A172 (cell line): ENCODE measurements at places on chromosomes 1 and 21.
A peak's percentile ranks its signal among the peaks of the same experiment; 100 is the strongest.

- peak; percentile 32 for DNase-seq
Measured at GRCh38 chr1:61244114-61244513, 161.8 kb downstream of the NFIA start.

GRCh38 chr1:215672482-215672881 lies 105.4 kb downstream of the KCTD3 start:
- DNase-seq: no peak

DNA sequence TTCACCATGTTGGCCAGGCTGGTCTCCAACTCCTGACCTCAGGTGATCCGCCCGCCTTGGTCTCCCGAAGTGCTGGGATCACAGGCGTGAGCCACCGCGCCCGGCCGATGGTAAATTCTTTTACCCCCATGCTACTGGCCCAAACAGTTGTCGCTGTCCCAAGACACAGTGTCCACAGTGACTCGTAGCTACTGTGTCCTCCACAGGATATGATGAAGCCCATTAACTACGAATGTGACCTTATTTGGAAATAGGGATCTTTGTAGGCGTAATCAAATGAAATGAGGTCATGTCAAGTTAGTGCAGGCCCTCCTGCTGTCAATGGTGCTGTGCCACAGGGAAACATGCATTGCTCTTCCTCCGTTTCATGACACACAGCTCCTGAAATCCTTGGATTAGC lies 8.5 kb downstream of the FNDC10 start:
- peak; percentile 43 for DNase-seq

- no peak for DNase-seq
Measured at GRCh38 chr1:46458190-46458589, 31.4 kb upstream of the DMBX1 start.

GRCh38 chr1:231240531-231240882 lies 505 bp upstream of the GNPAT start:
- no peak for DNase-seq

DNA sequence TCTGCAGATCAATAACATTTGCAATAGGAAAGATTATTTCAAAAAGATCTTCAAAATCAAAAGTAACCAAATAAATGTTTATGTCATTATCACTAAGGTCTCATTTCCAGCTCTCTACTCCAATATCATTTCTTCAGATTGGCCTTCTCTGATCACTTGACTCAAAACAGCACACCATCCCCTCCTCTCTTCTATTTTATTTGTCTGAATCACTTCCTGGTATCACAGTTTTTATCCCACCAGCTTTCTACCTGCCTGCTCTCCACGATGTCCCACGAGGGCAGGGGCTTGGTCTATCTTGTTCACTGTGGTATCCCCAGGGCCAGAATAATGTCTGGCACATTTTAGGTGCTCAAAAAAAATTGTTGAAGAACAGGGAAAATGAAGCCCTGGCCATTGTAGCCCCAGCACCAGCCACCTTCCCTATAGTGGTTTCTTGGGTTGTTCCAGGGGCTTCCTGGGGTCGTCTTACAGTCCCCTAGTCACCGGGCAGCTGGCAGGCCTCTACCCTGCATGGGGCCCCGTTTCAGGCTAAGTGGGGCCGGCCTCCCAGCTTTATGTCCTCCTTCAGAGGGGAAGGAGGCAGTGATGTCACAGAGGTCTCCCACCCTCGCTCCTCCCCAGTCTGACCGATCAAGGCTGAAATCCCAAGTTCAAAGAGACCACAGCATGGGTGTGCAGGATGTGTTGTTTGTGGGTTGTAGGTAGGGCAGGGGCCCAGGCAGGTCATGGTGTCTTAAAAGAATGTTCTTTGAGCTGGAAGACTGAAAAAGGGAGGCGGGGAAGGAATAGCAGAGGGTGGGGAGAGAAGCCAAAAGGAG lies 3.5 kb upstream of the PADI1 start:
- DNase-seq: no peak

DNA sequence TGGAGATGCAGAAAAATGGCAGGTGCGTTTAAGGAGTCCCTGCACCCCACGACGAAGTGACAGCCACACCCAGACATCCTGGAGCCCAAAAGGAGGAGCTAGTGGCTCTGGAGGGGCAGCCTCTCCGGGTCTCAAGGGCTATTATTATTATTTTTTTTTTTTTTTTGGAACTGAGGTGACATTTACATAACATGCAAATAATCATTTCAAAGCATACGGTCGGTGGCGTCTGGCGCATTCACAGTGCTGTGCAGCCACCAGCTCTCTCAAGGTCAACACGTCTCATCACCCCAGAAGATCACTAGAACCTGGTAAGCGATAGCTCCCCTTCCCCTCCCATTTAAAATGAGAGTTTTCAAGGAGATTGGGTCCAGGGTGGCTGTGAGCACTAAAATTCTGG lies 67.5 kb upstream of the PDE9A start:
- no peak for DNase-seq

DNA sequence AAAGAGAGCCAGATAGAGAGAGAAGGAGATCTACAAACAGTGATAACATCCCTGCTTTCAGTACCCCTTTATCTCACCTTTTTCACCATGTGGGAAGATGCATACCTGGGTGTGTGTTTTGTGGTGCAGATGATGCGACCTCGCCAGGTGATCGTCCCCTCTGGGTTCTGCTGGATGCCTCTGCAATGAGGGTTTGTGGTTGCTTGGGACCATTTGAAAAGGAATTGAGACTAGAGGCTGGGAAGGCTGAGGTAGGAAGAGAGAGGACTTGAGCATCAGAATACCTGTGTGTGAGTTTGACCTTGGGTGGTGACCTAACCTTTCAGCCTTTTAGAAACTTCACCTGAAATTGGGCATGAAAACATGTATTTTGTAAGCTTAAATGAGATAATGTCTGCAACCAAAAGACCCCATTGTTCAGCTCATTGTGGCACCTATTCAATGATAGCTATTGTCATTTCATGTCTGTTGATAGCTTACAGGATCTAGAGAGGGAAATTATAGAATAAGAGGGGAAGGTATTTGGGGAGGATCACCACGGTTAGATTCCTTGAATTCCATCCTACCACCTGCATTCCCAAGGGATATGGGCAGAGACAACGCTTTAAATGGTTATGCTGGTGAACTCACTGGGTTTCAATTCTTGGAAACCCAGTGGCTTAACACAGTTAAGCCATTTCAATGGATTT lies 125.7 kb downstream of the IGSF21 start:
- no peak for DNase-seq

GRCh38 chr21:43370091-43370658 lies 56.8 kb downstream of the SIK1 start:
- DNase-seq: no peak

DNA sequence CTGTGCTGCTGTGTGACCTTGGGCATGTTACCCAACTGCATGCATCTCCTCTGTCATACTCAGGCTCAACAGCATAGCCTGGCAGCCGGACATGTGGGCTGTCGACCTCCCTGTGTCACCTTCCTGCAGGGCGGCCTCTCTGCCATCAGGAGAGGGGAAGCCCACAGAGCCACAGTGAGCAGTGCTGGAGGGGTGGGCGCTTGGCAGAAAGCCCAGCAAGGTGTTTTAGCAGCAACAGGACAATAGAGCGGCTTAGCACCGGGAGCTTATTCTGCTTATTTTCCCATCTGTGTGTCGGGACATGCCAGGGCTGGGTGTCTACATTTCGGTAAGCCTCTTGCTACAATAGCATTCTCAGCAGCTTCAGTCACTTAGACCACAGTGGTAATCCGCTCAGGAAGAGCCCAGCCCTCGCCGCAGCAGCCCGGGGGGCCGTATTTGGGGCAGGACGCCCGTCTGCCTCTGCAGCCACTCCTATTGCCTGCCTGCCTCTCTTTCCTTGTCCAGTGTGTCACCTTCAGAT lies 22.8 kb upstream of the CDK18 start:
- DNase-seq: no peak

- DNase-seq: no peak
Measured at GRCh38 chr21:43207868-43208267, 39.1 kb downstream of the CRYAA start.

- no peak for DNase-seq
Measured at GRCh38 chr1:150829751-150830150, 21.7 kb upstream of the CTSK start.

- no peak for DNase-seq
Measured at GRCh38 chr1:181324797-181325616, 158.3 kb upstream of the CACNA1E start.

DNA sequence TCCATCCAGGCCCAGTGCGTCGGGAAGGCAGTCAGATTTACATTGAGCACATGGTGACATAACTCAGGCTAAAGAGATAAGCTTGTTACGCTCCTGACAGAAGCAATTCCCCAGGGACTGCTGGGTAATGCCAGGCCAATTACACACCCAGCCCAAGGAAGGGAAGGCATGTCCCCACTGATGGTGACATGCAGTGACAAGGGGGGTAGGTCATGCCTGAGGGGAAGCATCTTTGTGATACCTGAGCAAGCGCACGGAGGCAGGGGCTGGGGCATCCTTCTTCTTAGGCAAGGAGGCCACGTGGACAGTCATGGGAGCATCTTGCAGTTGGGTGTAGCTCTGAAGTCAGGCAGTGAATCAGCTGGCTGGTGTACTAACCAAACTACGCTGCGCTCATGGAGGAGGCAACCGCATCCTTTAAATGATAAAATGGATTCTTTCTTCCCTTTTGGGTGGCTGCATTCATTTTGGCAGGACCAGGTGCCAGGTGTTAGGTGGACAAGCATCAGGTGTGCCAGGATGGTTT lies 39.6 kb upstream of the GRIK3 start:
- DNase-seq: no peak

DNA sequence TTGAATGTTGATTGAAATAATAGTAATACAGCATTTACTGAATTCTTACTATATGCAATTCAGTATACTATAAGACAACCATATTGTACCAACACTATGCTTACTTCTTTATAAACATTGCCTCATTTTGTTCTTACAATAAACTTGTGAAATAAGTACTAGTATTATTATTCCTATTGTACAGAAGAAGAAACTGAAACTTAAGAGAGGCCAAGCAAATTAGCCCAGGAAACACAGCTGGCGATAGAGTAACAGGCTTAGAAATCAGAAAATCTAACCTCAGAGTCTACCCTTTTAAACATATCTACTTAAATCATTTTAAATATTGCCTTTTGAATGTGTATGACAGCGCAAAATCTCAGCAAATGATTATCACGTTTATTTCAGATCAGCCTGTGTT lies 41.7 kb downstream of the FASLG start:
- no peak for DNase-seq

- no peak for DNase-seq
Measured at GRCh38 chr1:36206323-36206858, 17.9 kb upstream of the THRAP3 start.

DNA sequence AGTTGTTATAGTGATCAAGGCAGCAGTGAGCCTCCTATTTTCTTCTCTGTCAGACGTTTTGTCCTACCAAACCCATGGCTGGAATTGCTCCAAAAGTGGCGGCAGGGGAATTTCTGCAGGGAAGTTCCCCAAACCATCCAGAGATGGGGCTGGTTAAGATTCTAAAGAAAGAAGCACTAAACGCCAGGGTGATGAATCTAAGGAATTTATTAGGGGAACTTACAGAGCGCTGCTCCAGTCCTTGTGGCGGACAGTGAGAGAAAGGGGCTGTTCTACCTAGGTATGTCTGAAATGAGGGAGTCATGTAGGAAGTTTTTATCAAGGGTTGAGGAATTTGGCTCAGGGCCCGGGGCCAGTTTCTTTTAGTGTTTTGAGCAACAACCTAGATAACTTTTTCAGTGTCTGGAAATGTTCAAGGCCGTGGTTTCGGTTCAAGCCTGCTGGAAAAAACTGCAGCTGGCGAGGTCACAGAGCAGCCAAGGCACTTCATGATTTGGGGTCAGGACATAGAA lies 222.4 kb upstream of the B3GALT2 start:
- peak; percentile 95 for DNase-seq

DNA sequence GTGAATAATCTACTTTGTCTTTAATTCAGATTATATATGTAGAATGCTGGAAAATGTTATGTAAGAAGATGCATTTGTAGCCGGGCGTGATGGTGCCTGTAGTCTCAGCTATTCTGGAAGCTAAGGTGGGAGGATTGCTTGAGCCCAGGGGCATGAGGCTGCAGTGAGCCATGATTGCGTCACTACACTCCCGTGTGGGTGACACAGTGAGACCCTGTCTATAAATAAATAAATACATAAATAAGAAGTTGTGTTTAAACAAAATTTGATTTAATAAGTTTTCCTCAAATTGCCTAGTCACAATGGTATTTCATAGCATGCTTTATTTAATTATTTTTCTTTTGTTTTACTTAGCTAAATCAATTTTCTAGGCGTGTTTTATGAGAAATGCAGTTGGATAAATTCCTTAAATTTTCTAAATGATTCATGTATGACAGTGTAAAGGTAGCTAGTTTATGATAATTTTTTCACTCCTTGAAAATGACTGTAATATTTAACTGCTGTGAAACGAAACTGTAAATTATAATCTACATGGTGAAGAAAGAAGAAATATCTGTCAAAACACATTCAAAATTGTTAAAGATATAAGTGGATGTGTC lies 232.6 kb downstream of the SRGAP2C start:
- no peak for DNase-seq

GRCh38 chr1:151718666-151719065 lies 2.1 kb upstream of the CELF3 start:
- DNase-seq: no peak

DNA sequence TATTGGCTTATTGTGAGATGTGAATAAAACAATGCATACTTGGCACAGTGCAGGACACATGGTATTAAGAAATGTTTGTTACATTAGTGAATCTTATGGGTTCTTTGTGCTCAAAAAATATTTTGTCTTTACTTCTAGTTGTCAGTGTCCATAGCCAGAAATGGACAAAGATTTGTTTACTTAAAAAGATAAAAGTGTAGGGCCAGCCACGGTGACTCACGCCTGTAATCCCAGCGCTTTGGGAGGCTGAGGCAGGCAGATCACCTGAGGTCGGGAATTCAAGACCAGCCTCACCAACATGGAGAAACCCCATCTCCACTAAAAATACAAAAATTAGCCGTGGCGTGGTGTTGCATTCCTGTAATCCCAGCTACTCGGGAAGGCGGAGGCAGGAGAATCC lies 654.6 kb upstream of the NEGR1 start:
- no peak for DNase-seq

GRCh38 chr21:42853621-42854020 lies 25.7 kb downstream of the WDR4 start:
- DNase-seq: no peak

DNA sequence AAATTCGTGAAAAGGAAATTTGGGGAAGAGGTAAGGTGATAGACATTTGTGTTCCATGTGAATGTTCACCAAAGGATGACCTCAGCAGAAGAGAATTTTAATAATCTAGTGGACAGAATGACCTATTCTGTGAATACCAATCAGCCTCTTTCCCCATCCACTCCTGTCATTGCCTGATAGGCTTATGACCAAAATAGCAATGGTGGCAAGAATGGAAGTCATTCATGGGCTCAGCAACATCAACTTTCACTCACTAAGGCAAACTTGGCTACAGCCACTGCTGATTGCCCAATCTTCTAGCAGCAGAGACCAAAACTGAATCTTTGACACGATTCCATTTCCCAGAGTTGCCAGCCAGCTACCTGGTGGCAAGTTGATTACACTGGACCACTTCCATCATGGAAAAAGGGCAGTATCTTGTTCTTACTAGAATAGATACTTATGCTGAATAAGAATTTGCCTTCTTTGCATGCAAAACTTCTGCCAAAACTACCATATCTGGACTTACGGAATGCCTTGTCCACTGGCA lies 348.7 kb upstream of the PBX1 start:
- DNase-seq: no peak

- no peak for DNase-seq
Measured at GRCh38 chr21:33171616-33172169, 58.0 kb upstream of the IFNAR2 start.

GRCh38 chr1:172754609-172755008 lies 95.7 kb downstream of the FASLG start:
- DNase-seq: no peak
